ENCODE measurements at places on chromosomes 4 and X.

DNA sequence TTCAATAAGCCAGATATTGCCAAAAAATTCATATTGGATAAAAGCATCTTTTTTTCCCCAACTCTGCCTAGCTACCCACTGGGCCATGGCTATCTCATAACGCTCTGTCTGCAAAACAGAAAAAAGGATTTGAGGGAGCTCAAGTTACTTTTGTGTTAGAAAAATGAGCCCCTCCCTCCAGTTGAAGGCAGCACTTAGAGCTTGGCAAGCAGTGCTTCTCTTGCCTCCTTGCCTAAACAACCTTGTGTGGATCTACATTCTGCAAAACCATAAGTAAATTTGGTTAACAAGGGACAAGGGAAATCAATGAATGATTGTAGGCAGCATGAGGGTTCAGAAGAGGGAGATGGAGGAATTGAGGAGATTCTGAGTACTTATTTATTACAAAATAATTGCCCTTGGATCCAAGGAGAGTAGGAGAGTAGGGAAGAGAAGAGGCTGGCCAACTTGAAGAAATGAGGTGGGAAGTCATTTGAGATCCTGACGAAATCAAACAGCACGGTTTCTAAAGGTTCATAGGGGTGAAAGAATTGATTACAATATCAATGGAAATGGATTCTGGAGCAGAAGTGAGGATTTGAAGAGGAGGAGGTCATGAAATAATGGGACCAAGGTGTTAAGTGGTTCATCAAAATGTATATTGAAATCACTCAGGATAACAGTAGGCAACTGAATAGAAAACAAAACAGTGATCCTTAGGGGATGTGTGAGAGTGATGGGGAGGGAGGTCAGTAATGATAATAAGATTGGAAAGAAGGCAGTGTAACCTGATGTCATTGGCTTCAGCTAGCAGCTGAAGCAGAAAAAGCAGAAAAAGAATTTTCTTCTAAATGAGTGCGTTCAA lies 434.8 kb upstream of the IGFBP7 start:
- no peak for DNase-seq

GRCh38 chr4:184420881-184421416 lies 53.4 kb downstream of the IRF2 start:
- DNase-seq, result no peak

GRCh38 chr4:139619644-139620043 lies 46.0 kb upstream of the MGST2 start:
- no peak for DNase-seq

- no peak for DNase-seq
These were observed 88.5 kb downstream of the DCUN1D4 start for GRCh38 chr4:51931461-51931860.

DNA sequence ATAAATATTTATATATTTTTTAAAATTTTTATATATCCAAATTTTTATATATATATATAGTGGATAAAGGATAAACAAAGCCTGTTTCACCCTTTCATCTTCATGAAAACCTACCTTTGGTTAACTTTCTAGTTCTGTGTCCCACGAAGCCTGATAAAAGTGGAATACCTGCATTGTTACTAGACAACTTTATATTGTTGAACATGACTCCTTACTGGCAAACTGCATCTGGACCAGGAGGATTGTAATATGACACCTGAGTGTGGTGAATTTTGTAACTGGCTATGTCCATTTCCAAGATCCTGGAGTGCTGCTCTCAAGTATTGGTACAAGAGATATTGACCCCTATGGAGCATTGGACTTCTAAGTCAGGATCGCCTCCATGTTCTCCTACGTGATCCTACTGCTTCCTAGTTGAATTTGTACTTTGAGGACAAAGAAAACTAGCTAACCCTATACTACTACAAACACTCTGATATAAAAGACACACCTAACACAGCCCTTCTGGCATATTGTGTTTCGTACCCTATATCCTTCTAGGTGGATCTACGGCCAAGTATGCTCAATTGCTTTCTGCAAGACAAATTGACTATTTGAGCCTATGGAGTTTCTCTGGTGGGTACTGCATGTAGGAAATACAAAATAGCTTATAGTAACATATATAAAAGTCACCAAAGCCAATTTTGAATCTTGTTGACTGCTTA lies 61.3 kb upstream of the PRRG1 start:
- DNase-seq, result no peak

- no peak for DNase-seq
These were observed 143.7 kb upstream of the SMIM10 start for GRCh38 chrX:134847133-134847532.

DNA sequence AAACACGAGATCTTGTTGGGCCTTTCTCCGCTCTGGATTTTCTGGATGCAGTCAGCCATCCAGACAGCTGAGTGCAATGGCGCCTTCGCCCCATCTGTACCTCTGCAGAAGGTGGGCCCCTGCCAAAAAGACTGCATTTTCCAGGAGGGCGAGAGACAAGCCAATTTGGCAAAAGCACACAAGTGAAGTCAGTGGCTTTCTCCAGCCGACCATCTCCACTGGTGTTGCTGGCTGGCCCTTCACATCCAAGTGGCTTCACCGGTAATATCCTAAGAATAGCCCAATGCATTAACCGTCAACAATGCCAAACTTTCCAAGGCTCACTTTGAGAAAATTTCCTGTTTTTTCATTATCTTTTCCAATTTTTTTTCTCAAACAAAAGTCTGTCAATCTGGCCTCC lies 96.2 kb upstream of the MXRA5 start:
- peak; percentile 20 for DNase-seq

DNA sequence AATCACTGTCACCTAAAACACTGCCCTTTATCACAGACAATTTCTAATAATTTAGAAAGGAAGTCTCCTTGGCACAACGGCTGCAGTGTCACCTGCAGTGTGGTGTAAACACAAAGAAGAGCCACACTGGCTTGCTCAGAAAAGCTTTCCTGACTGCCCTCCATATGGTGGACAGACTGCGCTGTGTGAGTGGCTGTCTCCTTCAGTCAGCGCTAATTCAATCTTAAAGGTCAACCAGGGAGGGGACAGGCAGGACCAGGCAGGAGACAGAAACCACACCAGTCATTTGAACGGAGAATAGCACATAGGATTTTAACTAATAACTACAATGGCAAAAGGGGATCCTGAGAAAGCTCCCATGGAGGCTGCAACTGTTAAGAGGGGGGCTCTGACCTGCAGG lies 132.1 kb downstream of the NSUN7 start:
- no peak for DNase-seq

GRCh38 chrX:15217161-15217560 lies 52.7 kb downstream of the ASB9 start:
- DNase-seq, result no peak
